Stimulated activated CD8-positive, alpha-beta memory T cell treated with anti-CD3 and anti-CD28 coated beads, Interleukin-4, amount 100 ng/mL, for 1 hour (primary cell): ENCODE measurements at places on chromosomes 13 and 19.

DNA sequence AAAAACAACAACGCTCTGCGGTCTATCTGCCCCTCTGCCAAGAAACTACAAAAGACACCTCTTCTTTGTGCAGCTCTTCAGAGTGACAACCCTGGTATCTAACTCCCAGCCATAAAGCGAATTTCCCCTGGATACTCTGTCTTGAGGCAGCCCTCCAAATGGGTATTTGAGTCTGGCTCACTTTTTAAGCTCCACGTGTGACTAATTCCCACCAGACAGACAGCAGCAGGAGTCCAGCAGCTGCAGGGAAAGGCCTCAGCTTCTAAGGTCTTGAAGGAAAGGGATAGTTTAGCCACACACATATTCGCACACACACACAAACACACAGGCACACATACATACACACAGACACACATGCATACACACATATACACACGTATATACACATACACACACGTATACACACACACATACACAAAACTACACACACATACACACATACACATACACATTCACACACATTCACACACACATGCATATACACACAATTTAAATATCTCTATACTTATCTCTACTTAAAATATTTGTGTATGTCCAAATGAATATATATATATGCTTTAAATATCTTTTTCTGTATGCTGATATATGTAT is 188.8 kb downstream of the TSHZ3 start:
- no peak for DNase-seq

- DNase-seq, result no peak
Observed at GRCh38 chr19:11649941-11650340, 52.7 kb downstream of the ZNF627 start.

DNA sequence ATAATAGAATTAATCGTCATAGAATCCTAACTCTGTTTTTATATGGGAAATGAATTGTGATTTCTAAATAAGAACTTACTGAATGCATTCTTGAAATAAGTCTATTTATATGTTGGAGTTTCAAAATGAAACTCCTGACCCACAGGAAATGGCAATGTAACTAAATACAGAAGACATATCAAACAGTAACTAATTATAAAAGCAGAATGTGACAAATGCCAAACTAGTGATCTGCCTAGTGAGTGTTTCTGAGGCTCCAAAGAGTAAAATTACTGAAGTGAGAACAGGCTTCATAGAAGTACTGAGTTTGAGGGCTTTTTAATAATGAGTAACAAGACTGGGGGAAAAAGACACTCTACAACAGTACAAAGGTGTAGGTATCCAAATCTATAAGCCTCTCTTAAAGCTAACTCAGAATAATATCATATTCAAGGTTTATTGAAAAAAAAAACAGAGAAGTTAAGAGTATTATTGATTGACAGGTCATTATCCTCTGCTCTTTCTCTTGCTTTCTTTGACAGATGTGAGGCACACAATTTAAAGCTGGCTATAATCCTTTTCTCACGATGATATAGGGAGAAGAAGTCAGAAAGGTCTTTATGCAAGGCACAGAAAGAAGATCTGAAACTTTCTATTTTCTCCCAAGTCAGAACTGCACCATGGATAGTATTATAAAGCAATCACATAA is 17.4 kb upstream of the ATXN8OS start:
- DNase-seq, result no peak

DNA sequence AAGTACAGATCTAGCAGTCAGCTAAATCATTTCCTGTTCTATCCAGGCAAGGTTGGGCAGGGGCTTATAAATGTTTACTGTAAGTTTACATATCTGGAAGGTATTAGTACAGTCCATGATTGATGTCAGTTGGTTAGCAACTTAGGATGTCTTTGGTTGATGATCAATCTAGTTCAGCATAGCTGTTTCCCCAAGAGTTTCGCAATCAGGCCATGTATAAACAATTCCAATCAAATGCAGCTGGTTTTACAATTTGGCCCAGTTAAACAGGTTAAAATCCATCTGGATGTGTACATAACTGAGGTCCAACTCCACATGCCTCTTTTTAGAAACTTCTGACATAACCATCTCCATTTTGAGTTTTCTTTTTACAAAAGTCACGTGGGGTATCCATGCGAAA is 6.9 kb downstream of the ZNF221 start:
- no peak for DNase-seq

DNA sequence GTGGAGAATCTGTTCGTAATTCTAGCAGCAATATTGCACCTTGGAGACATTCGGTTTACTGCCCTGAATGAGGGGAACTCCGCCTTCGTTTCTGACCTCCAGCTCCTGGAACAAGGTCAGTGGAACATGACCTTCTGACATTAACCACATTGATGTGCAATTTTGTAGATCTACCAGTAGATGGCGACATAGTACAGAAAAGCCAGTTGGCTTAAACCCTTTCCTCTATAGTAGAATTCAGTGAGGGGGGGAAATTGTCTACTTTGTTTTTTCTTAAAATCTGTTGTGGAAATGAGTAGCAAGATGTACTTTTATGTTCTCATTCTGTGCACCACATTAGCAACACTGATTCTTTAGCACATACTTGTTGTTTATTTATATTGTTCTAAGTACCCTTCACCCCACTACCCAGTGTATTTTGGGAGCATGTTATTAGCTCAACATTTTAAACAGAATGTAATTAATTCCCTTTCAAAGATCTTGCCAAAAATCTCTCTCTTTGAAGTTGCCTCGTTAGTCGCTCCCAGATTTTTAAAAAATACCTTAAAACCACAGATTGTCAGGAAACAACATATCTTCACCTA is 332.2 kb downstream of the MYO16 start:
- no peak for DNase-seq
